Thoracic aorta (tissue), 2 donors: ENCODE measurements at places on chromosomes 1 and 21.

GRCh38 chr1:3459051-3459908, 4.8 kb downstream of the ARHGEF16 start:
- DNase-seq = no peak

GRCh38 chr1:40563266-40563665, 31.8 kb downstream of the ZNF684 start:
- no peak for DNase-seq

DNA sequence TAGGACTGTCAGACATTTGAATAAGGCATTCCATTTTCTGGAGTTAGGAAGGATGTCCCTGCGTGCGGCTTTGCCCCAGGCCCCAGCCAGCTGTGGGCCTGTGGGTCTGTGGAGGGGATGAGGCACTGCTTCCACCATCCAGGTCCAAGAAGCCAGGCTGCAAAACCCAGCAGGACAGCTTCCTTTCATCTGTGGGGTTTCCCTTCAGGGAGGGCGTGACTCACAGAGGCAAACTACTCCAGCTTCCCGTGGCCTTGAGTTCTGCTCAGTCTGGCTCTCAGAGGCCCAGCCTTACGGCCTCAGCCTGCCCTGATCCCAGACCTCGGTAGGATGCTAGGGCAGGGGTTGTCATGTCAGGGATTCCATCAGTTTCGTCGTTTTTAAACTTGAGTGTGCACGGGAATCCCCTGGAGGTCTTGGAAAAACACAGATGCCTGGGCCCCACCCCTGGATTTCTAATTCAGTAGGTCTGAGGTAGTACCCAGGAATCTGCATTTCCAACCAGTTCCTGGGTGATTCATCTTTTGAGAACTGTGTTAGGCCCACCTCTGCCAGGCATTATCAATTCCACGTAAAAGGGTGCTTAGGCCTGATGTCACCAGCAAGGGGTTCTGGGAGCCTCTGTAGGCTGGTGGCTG, 32.3 kb upstream of the TENT5C start:
- DNase-seq = no peak

DNA sequence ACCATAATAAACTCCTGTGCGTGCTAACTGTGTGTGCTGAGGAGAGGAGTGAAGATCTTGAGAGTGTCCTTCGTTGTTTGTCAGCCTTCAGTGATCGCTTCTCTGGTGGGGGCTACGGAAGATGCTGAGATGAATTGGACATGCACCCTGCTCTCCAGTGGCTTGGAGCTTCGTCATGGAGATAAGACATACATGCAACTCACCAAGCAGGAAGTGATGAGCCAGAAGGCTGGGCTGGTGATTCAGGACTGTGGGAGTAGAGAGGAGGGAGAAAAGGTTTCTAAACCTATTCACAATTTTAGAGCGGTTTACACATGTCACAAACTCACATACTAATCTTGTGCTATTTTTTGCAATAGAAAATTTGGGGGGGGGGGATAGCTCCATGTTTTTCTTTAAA, 128.9 kb upstream of the ADAR start:
- DNase-seq = no peak

DNA sequence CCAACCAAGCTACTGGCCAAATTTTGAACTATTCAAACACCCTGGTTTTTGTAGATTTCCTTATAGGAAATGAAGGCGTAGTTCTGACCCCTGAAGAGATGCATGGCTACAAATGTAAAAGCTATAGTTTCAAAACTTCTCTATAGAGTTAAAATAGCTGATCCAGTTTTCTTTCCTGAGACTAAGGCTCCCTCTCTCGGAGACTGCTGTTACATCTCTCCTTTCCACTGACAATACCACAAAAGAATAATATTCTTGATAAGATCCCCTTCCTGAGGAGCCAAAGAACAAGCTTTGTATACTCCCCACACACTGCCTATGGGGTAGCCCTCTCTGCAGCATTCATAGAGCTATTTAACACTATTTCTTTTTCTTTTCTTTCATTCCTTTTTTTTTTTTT, 6.7 kb upstream of the CFAP126 start:
- DNase-seq = no peak

- no peak for DNase-seq
Measured at GRCh38 chr1:11680270-11681070, 478 bp downstream of the MAD2L2 start.
